ENCODE measurements at places on chromosomes 1 and 21. TPM values are rescaled to one million over a fixed set of nuclear protein-coding genes. Genes with fewer than 3 reads are reported as not detected.

GRCh38 chr1:152681616-152682015, 4.3 kb upstream of the LCE2B start:
- DNase-seq: no peak

Gene CHIA
- not detected for total RNA-seq

GRCh38 chr1:151251656-151252470, 2.7 kb upstream of the PSMD4 start:
- peak; percentile 39 for DNase-seq

DNA sequence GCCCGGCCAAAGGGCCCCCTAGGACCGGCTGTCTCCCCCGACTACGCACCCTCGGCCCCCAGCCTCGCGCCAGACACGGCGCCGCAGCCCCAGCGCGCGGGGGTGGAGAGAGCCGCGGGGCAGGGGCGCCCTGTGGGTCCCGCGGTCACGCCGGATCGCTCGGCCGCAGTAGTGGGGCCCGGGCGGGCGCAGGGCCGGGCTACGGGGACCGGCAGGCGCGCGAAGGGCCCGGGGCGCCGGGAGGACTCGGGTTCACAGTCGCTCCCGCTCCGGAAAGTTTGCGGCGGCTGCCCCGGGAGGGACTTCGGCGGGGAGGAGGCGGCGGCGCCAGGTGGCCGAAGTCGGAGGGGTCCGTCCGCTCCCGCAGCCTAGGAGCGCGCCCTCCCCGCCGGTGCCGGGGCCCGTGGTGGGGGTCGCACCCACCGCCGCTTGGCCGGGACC, 7.1 kb upstream of the ZNF669 start:
- no peak for DNase-seq

DNA sequence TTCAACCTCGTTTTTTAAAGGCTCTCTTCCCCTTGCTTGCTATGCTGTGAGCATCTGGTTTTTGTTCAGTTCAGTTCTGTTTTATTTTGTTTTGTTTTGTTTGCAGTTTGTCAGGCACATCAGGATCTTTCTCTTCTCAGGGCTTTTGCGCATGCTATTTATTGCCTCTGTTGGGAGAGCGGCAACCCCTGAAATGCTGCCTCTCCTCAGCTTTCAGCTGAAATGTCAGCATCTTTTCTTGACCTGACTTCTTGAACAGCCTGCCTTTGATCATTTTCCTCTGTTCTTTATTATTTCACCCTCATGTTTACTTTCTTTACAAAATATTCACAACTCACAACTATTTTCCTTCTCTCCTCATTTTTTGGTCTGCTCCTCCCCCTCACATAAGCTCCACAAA, 50.4 kb upstream of the RC3H1 start:
- DNase-seq: no peak

Gene IVL
- total RNA-seq: not detected

GRCh38 chr1:213512316-213512715, 461.3 kb downstream of the RPS6KC1 start:
- DNase-seq: no peak

DNA sequence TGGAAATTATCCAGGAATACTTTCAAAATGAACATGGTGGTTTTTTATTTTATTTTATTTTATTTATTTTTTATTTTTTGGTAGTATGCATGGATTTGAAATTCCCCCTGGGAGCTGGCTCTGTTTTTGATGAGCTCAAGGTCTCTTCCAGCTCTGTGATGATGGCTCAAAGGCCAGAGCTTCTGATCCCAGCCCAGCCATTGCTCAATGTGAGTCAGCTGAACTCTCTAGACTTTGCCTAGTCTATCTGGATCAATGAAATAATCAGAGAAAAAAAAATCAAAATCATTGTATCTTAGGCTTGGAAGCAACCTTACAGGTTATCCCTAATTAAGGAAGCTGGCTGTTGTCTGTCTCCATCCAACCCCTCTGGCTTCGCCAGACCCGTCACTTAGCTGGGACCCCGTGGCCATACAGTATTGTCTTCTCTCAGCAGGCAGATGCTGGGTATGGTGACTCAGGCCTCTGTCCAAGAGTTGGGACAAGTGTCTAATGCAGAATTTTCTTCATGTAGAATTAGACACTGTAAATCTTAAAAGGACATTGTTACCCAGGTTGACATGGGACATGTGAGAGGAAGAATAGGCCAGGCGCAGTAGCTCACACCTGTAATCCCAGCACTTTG, 90.2 kb upstream of the LPGAT1 start:
- DNase-seq: no peak

DNA sequence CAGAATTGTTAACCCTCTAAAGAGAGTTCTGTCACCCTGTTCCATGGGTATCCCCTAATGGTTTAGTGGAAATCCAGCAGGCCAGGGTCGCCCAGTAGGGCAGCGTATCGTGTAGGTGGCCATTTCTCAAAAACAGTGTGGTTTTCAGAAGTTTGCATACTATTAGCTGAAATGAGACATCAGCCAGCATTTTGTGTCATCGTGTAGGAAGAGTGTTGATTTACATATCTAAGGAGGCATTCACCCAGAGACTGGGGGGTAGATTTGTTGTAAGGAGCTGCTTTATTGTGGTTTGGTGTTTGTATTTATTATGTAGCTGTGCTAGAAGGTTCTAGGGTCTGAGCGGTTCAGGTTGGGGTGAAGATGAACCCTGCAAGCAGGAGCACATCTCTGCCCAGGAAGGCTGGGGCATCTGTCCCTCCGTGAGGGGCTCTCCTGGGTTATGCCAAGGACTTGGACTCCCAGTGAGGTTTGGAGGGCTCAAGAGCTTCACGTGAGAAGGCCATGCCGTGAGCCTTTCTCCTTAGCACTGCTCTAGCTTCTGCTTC, 174.4 kb downstream of the PGBD5 start:
- DNase-seq: no peak

GRCh38 chr1:55192093-55192492, 23.1 kb downstream of the USP24 start:
- DNase-seq: no peak

Gene SNX7
- total RNA-seq: not detected

- DNase-seq: no peak
These were observed 111.0 kb downstream of the ACTL8 start for GRCh38 chr1:17865912-17866739.

Gene OLFML3
- total RNA-seq: 0.49 TPM

Gene PGLYRP4
- total RNA-seq: not detected

DNA sequence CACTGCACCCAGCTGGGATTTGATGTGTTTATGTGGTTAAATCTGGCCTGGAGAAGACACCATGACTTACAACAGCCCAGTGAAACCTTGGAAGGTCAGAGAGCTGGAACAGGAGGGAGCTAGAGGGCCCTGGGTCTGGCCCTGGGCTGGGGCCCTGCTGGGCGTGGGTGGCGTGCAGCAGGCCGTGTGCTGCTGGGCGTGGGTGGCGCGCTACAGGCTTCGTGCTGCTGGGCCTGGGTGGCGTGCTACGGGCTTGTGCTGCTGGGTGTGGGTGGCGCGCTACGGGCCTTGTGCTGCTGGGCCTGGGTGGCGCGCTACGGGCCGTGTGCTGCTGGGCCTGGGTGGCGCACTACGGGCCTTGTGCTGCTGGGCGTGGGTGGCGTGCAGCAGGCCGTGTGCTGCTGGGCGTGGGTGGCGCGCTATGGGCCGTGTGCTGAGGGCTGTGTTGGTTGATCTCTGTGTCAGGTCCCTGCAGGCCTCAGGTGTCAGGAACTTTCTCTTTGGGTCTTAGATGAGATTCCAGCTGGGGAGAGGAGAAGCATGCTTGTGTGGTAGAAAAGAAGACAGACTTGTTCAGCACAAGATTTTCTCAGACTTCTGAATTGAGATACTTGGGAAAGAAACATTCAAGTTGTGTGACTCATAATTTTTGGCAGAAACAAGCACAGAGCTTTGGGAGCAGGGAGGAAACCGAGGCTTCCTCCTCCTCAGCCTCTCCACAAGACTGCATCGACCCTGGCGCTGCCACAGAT, 66.0 kb downstream of the COL18A1 start:
- DNase-seq: no peak

DNA sequence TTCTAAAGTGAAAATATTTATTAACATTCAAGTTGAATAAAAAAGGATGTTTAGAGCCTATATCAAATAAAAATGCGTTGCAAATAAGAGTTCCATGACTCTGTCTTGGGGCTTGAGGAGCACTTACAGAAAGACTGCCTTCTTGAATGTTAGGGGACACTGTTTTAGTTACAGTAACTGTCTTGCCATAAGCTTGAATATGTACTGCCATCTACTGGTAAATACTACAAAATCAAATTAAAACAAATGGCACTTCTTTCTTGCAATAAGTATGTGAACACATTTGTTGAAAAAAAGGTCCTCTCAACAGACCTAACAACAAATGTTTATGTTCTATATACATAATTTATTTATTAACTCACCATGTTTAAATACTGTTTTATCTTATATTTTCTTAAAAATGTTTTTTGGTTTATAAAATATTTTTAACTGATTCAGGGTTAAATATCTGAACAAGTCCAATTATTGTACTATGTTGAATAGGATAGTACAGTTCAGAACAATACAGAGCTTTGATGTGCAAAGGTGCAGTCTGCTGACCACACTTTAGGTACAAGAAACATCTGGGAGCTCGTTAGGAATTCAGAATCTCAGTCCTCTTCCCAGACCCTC, 199.5 kb downstream of the LRRIQ3 start:
- no peak for DNase-seq

Gene SGIP1
- not detected for total RNA-seq
